ENCODE measurements at places on chromosomes 2 and 18.

DNA sequence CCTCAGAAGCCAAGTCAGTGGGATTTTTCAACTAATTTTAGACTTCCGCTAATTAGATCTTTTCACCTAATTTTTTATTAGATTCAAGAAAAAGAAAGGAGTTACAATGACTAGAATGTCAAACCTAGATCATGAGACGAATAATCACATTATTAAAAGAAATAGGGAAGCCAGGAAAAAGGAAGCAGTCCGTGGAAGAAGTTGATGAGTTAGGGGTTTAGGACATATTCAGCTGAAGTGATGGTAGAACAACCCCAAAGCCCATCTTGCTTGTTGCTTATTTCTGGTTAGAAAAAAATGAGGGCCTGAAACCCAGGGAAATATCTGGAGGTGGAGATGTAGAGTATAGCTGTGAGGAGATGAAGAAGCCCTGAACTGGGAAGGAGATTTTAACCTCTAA lies 8.0 kb downstream of the KLF7 start:
- no peak for DNase-seq

- no peak for DNase-seq
Observed at GRCh38 chr2:184581391-184581790, 16.9 kb upstream of the ZNF804A start.

DNA sequence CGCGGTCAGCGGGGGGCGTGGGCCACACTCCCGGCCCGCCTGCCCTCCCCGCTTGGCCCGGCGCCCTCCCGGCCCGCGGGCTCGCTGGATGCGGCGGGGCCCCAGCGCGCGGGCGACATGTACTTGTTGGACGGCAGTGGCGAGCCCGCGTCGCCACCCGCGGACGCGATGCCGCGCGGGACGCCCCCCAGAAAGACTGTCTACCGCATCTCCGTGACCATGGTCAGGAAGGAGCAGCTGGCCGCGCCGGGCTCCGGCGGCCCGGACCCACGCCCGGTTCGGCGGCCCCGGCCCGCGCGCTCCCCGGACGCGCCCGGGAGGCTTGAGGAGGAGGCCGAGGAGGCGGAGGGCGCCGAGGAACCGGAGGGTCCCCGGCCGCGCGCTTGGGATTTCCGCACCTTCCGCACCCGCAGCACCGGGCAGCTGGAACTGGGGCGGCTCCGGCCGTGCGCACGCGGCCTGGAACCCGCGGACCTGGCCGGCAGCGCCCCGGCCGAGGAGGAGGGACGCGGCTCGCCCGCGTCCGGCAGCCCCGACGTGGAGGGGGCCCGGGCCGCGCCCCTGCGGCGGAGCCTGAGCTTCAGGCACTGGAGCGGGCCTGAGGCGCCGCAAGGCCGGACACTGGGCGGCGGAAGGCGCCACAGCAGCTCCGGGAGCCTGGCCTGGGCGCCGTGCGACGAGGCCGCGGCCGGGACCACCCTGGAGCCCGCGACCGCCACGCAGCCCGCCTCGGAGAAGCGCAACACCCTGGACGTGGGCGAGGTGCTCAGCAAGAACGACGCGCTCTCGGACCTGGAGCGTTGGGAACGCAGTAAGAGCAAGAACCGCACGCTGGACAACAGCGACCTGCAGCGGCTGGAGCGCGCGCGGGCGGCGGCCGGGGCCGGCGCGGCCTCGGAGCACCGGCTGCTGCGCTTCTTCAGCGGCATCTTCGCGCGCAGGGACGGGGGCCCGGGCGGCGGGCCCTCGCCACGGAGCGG lies 176.4 kb downstream of the AGAP1 start:
- DNase-seq: no peak

DNA sequence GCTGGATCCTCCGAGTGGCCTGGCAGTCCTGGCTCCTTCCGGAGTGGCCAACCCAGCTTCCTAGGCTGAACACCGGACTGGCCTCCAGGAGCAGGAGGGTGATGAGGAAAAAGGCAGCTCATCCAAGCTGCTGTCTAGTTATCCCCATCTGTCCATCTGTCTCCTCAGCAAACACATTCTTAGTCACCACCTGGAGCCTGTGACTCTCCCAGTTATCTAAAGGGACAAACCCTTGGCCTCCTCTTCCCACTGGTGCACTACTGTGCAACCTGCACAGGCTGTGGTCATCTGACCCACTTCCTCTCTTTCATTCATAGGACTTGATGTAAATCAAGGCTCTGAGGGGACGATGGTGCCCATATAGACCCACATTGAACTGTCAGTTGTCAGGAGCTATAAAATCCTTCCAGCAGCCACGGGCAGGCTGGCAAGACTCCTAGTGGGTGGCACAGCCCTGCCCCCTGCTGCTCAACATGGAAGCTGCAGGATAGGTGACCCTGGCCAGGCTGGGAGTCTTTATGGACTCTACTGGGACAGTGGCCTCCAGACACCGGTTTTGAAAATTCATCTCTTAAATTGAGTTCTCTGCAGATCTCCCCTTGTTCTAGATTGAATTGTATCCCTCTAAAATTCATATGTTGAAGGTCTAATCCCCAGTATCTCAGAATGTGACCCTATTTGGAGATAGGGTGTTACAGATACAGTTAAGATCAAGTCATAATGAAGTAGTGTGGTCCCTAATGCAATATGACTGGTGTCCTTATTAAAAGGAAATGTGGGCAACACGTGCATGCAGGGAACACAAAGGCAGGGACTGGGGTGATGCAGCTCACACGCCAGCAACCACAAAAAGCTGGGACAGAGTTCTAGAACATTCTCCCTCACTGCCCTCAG lies 29.3 kb upstream of the DUSP2 start:
- DNase-seq: no peak

DNA sequence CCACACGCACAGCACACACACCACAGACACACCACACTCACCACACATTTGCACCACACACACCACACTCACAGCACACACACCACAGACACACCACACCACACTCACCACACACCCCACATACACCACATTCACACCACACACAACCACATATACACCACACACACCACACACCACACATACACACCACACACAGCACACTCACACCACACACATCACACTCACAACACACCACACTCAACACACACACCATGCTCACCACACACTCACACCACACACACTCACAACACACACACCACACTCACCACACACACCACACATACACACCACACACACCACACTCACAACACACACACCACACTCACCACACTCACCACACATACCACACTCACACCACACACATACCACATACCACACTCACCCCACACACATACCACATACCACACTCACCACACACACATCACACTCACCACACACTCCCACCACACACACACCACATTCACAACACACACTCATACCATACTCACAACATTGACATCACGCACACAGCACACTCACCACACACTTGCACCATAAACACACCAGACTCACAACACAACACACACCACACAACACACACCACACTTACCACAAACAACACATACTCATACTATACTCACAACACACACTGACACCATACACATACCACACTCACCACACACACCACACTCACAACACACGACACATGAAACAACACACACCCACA lies 60.0 kb downstream of the SDC1 start:
- DNase-seq: no peak

- no peak for DNase-seq
Observed at GRCh38 chr2:30425326-30425725, 21.7 kb upstream of the LCLAT1 start.

DNA sequence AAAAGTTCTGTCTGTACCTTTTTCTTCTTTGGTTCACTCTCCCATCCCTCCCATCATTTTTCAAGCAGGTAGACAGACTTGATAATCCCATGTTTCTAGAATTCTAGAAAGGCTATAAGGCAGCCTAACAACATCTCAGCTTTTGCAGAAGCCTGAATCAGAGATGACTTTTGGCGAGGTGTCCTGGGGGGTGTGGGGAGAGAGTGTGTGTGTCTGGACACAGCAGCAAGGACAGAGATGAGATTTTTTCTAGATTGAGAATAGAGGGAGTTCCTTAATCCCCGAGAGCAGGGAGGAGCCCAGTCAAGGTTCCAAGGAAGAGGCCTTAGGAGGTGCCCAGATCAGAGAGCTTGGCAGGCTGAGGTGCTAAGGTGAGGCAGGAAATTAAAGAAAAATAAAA lies 22.0 kb upstream of the LAPTM4A start:
- no peak for DNase-seq

- DNase-seq: no peak
Observed at GRCh38 chr2:99448556-99448955, 41.3 kb downstream of the REV1 start.

DNA sequence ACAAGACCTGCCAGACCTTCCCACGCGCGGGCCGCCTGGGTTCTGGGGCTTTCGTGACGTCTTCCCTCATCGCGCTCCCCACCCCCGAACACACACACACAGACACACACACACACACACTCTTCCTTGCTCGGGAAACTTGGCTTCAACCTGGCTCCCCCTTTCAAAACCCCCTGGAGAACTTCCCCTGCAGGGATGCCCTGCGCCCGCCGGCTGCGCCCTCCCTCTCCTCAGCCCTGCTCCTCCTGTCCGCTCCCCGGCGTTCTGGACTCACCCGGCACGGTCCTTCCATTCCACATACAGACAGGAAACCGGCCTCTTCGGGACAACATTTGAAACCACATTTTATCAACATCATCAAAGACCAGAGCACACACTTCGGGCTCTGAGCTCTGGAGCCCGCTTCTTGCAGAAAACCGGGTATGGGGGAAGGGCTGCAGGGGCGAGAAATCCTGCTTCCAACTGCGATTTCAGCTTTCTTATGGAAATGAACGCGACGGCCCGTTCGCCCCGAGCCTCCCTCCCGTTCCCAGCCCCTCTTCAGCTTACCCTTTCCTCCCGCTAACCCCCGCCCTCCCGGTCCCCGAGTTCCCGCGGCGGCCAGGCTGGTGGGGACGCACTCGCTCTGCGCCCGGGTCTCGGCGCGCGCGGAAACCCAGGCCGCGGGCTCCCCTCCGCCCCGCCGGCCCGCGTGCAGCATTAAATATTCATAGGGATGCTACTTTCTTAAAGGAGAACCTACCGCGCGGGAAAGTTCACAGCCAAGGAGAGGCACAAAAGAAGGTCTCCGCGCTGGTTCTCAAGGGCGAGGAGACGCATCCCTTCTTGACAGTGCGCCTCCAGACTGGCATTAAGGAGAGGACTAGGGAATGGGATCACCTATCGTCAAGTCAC lies 18.3 kb downstream of the POU3F3 start:
- no peak for DNase-seq

- DNase-seq: no peak
Observed at GRCh38 chr2:111122631-111123421, 2.1 kb downstream of the BCL2L11 start.

DNA sequence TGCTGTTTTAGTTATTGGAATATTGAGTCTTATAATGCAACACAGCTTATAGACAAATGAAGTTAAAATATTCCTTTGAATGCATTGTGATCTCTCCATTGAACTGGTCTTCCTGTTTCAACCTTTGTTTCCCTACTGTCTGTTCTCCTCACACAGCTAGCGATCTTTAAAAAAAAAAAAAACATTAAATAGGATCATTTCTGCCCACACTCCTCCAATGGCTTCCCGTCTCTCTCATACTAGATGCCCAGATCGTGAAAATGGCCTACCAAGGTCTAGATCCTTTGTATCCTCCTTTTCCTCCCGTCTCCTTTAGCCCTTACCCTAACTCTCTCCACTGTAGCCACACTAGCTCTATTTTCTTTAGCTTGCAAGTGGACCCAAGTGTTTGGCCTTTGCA lies 2.4 kb downstream of the FAM171B start:
- no peak for DNase-seq

DNA sequence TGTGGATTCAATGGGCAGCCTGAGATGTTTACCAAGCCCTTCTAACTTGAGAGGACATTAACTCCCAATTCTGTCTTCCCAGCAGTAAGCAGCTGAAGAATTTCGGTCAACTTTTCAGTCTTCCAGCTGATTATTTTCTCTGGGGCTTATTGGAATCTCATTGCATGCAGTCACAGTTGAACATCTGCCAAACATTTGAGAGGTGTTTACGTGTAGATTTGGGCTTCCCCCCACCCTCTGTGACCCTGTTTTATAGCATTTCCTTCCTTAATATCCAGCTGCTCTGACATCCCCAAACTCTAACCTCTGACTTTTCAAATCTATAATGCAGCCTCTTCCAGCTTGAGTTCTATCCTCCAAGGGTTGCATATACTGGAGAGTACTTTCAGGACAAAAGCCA lies 16.5 kb upstream of the VIT start:
- DNase-seq: no peak

DNA sequence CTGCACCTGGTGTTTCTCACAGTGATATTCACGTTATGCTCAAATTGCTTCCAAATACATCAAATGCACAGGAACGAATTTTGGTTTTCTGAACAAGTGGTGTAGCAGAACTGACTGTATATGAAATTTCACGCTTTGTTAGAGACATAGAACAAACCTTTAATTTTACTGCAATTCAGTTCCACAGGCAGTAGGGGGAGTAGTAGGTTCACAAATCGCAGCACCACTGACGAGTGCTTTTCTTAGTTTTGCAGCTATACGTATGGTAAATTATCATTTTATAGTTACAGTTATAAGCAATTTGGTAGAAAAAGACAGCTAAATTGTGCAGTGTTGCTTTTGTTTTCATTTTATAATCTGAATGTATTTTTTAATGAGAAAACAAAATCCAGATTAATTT lies 113.3 kb downstream of the KIAA1328 start:
- no peak for DNase-seq

- no peak for DNase-seq
Observed at GRCh38 chr2:219644801-219645480, 17.5 kb downstream of the SLC4A3 start.

DNA sequence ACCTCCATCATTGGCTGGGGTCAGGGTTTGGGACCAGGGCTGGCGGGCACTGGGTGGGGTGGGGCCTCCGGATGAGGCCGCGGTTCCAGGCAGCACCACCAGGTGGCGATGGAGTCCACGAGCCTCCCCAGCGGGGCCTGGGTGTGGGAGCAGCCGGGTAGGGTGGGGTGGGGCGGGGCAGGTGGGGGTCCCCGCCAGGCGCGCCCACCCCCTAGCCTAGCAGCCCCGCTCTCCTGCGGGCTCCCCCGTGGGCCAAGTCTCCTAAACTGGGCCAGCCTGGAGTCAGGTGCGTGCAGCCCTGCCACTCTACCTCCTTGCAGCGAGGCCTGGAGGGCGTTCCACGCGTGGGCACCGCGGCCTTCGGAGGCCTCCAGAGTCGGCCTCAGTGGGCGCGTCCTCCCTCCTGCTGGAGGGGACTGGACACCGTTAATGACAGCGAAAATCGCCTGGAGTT lies 187.5 kb downstream of the TWIST2 start:
- DNase-seq: no peak
